ENCODE measurements at places on chromosomes 2 and 18.

- DNase-seq: peak; percentile 72
These were observed 54.4 kb downstream of the AOX1 start for GRCh38 chr2:200640176-200640575.

DNA sequence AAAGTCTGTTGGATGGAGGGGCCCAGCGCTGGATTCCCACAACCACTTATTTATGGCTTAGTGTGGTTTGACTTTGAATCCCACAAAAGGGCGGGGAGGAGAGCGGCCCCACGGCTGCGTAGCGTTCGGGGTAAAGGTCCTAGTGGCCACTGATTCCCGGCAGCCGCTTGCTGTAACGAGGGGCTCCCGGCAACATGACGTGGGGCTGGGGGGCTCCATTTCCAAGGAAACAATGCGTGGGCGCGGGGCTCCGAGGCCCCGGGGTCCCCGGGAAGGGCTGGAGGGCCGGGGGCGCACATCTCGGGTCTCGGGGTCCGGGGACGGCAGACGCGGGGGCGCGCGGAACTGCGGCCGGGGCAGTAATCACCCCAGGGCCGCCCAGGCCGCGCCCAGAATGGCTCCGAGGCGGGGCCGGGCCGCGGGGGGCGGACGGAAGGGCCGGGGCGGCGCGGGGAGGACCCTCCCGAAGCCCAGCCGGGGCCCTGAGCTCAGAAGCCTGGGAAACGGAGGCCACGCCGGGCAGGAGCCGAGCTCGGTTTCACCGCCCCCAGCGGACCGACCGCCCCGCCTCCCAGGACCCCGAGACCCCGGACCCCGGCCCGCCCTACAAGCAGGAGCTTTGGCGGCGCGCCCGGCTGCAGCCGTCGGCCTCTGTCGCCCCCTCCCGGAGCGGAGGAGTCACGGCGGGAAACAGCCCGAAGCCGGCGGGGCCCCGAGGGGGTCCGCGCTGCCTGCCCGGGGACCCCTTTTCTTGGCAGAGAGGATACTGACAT is 11.9 kb upstream of the MLPH start:
- no peak for DNase-seq

DNA sequence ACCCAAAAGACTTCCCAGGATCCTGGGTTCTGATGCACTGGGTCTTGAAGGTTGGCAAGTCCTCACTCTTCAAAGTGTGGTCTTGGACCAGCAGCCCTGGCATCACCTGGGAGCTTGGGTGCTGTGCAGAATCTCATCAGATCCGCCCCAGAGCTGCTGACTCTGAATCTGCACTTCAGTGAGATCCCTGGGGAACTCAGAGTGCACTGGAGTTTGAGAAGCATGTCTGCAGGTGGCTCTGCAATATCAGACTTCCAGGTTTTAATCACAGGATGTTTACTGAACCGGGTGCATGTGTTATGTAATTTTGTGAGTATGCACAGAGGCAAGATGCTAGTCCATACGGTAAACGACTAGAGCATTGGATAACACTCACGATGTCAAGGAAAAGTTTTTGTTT is 58.0 kb upstream of the BOD1L2 start:
- no peak for DNase-seq

- DNase-seq: no peak
These were observed 105.4 kb downstream of the CPO start for GRCh38 chr2:207044379-207045362.

- no peak for DNase-seq
These were observed 131.7 kb downstream of the DOCK10 start for GRCh38 chr2:224910574-224910925.

DNA sequence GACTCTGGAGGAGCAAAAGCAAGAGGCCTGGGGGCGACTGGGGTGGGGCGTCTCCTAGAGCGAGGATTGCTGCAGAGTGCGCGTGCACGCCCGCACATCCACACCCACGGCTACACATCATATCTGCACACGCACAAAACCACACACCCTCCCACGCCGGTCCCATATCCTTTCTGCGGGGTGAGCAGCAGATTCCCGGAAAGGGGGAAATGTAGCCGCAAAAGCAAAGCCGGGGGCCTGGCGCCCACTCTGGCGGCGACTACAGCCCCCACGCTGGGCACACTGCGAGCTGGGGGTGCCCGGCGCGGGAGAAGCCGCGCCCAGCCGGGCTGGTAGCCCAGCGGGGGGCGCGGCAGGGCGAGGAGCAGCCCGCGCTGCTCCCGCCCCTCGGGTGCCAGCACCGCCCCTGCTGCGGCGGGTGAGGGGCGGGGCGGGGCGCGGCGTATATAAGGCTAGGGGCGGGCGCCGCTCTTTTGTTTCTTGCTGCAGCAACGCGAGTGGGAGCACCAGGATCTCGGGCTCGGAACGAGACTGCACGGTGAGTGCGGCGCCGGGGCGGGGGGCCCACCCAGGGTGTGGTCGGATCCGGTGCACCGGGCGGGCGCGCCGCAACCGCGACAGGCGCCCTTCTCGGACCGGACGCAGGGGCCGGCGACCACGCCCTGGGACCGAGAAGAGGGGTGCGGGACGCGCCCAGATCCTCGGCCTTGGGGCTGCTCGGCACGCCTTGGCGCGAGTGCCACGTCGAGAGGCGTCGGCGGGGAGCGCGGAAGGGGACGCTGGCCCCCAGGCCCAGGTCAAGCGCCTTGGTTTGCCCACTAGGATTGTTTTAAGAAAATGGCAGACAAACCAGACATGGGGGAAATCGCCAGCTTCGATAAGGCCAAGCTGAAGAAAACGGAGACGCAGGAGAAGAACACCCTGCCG is at the start of gene TMSB10:
TSS of gene TMSB10 (plus strand) at position 476 of the 927 bp plus-strand sequence.
- peak; percentile 97 for DNase-seq

GRCh38 chr2:105323111-105323510 is 6.4 kb downstream of the TGFBRAP1 start:
- DNase-seq: no peak

- DNase-seq: peak; percentile 75
These were observed 249.9 kb upstream of the SIX2 start for GRCh38 chr2:45259138-45259537.

GRCh38 chr2:166147883-166148282 is 20.1 kb upstream of the SCN1A start:
- no peak for DNase-seq

Data from esophagus muscularis mucosa (tissue), 4 donors.